Activated CD4-positive, alpha-beta T cell treated with anti-CD3 and anti-CD28 coated beads, Interleukin-10, Interleukin-2, amounts not matched to agents 100 ng/mL and 50 ng/mL, durations not matched to agents 16 hours and 8 hours (primary cell): ENCODE measurements at places on chromosomes 6 and 20.

- DNase-seq = no peak
Measured at GRCh38 chr6:6689400-6690143, 101.1 kb downstream of the LY86 start.

- peak; percentile 67 for DNase-seq
Measured at GRCh38 chr6:1604158-1605003, 5.3 kb upstream of the FOXC1 start.

DNA sequence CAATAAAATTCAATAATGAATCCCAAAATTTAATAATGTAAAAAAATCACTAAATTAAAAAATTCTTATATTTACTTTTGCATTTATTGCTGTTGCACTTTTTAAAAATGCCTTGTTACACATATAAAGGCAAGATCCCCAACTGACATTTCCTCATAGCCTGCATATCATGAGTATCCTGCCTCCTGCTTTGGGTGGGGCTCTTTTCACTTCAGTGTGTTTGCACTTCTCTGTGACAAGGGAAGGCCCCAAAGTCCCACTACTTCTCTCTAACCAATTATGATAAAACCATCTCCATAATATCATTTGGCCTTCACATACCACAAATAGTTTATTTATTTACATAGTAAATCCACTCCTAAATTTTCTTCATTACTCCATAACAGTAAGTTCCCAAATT, 446.1 kb upstream of the MARCKS start:
- DNase-seq = no peak

DNA sequence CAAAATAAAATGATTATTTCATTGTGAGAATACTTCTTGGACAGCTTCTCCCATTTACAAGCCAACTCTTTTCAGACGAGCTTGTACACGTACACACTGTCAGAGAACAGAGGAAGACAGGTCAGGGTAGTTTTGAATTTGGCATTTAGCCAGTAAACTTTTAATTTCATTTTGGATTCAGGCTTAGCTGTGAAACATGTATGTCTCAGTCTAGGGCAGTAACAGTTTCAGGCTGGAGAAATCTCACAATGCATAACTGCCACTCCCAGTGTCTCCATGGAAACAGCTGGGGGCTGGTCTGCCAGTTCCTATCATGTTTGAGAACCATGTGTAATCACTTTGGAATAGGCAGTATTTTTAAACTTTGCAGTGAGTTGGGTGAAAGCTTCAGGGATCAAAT, 22.0 kb upstream of the QKI start:
- no peak for DNase-seq

GRCh38 chr20:41344938-41345728, 4.5 kb downstream of the LPIN3 start:
- no peak for DNase-seq

- no peak for DNase-seq
Measured at GRCh38 chr6:126110512-126111270, 124.4 kb downstream of the TRMT11 start.

GRCh38 chr20:47063407-47063806, 168.8 kb downstream of the EYA2 start:
- no peak for DNase-seq

GRCh38 chr6:26388014-26388413, 5.1 kb downstream of the BTN2A2 start:
- DNase-seq = no peak

GRCh38 chr6:134077301-134077700, 24.9 kb upstream of the SLC2A12 start:
- no peak for DNase-seq

- DNase-seq = no peak
Measured at GRCh38 chr6:25958700-25959162, 3.9 kb upstream of the TRIM38 start.

- no peak for DNase-seq
Measured at GRCh38 chr6:56193846-56194245, 53.5 kb downstream of the COL21A1 start.

GRCh38 chr6:136784910-136785746, 7.1 kb downstream of the MAP3K5 start:
- DNase-seq = peak; percentile 68

DNA sequence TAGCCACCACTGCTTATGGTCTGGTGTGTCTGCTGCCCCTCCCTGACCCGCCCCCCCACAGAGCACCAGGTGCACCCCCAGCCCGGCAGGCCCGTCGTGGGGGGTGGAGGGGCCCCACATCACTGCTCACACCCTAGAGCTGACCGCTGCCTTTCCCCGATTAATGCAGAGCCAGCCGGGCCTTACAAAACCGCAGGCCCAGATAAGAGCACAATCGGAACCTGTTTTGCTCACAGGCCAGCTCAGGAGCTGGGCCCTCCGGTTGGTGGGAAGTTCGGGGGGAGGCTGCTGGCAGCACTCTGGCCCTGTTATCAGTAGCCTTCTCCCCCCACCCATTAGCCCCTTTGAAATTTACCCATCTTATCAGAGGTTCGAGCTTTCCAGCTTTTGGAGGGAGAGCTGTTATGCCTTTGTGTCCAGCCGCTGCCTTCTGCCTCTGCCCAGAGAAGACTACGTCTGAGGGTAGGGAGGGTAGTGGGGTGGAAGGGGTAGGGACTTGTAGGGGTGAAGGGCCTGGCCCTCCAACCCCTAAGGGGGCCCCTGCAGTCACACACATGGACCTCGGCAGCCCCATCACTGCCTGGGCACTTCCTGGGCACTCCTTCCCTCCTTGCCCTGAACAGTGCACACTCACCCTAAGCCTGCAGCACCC, 6.9 kb upstream of the SPDEF start:
- no peak for DNase-seq

DNA sequence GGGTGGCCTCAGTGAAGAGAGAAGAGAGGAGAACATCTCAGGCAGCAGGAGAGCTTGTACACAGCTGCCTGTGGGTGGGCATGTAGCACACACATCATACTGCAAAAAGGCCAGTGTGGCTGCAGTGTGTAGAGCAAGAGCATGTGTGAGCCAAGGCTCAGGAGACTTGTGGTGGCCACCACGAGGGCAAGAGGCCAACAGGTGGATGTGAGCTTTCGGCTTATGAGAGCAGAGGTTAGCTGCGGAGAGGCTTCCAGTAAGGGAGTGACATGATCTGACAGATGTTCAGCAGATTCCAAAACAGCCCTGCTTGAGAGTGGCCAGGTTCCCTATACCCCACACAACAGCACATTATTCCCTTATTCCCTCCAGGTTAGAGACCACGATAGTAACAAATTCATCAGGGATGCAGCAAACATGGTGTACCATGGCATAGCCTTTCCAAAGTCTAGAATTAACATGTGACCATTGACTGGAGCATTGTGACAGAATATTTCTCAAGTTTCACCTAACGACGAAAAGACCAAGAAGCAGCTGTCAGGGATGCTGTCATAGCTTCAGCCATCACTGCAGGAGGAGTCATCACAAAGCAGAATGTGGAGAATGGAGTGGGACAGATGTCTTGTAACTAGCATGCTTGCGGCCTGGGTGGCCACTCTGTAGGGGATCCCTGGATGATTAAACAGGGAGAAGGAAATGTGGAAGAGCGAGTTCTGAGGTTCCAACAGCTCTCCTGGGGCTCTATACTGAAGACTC, 23.1 kb downstream of the HM13 start:
- no peak for DNase-seq

- DNase-seq = no peak
Measured at GRCh38 chr20:63711085-63711645, 3.3 kb downstream of the ZGPAT start.

DNA sequence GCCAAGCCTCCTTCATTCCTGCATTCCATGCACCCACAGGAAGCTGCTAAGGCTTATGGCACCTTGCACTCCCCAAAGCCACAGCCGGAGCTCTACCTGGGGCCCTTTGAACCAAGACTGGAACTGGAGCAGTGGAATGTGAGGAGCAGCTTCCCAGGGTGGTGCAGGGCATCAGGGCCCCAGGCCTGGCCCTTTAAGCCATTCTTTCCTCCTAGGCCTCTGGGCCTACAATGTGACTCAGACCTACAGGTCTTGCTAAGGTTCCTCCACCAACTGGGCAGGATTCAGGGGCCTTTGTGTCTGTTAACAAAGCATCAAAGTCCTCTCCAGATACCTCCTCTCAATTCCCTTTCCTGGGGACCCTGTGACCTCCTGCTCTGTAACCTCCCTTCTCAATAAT, 36.2 kb downstream of the SF3B5 start:
- no peak for DNase-seq

GRCh38 chr6:124967444-124967843, 5.2 kb downstream of the RNF217 start:
- DNase-seq = no peak

GRCh38 chr6:72535124-72535523, 86.7 kb upstream of the KCNQ5 start:
- DNase-seq = no peak

- no peak for DNase-seq
Measured at GRCh38 chr6:111686249-111686931, 80.7 kb upstream of the TRAF3IP2 start.

GRCh38 chr20:24503352-24503931, 34.0 kb downstream of the SYNDIG1 start:
- no peak for DNase-seq

DNA sequence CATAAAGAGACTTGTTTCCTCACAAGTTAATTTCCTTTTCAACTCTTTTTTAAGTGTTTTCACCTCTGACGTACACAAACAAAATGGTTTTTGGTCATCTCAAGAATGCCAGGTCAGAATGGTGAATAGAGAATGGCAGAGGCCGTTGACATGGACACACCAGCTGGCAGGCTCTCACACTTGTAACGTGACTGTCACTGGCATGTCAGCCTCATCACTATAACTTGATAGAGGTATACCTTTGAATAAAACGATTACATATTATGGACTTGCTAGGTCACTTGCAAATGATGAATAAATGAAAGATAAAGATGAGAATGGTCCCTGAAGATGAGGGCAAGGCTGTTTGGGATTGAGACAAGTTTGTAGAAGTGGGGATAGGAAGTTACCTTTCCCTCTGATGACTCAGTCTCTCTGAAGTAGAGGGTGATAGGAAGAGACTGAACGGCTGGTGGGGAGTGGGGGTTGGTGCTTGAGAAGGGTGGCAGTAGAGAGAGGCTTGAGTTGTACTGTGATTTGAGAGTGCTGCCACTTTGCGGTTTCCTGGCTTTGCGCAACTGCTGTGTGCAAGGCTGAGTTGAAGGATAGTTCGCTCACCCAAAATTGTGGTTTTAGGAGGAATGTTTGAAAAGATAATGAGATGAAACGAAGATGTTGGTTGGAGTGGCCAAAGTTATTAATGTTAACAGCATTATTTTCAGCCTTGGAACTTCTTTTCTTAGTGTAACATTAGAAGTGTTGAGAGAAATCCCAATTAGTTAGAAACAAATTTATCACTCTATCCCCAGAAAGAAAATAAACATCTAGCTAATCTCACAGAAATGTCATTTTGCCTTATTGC, 30.3 kb downstream of the TBPL1 start:
- DNase-seq = peak; percentile 90

- DNase-seq = no peak
Measured at GRCh38 chr6:31683591-31683990, 2.7 kb upstream of the LY6G5C start.

- DNase-seq = peak; percentile 69
Measured at GRCh38 chr20:62822788-62823651, 6.2 kb downstream of the COL9A3 start.

GRCh38 chr6:37540390-37540789, 40.7 kb upstream of the CCDC167 start:
- DNase-seq = no peak

- DNase-seq = no peak
Measured at GRCh38 chr6:7721649-7722048, 4.2 kb upstream of the BMP6 start.

- DNase-seq = no peak
Measured at GRCh38 chr20:48273843-48274242, 488.6 kb upstream of the SULF2 start.

DNA sequence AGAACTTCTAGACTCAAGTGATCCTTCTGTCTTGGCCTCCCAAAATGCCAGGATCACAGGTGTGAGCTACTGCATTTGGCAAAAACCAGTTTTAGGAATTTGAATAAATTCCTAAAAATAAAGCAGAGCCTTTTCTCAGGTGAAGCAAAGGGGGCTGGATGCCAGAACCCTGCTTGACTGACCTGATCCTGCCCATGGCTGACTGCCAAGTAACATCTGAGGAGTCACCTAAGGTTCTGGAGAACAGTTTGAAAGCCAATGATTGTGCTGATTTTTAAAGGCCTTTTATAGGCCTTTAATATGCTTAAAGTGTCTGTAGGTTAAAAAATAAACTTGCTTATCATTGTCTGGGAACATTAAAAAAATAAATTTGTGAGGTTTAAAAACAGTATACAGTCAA, 14.1 kb upstream of the ZSCAN12 start:
- DNase-seq = no peak

DNA sequence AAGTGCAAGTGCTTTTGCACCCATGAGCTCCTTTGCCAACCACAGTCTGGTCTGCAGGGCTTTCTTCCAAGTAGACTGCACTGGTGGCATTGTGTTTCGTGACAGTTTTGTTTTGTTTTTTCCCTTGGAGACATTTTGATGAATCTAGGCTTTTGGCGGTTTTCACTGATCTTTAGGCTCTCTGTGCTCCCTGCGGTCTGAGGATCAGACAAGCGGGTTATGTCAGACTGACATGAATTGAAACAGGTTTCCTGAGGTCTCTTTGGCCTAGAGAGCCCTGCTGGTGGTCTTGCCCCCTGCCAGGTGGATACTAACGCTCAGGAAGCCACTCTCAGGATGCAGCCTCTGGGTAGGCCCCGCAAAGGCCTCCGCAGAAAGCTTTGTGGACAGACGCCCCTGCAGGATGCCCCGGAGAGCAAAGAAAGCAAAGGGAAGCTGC, 555.4 kb upstream of the AGPAT4 start:
- no peak for DNase-seq

GRCh38 chr6:32517654-32518445, 12.2 kb downstream of the HLA-DRB5 start:
- DNase-seq = no peak

DNA sequence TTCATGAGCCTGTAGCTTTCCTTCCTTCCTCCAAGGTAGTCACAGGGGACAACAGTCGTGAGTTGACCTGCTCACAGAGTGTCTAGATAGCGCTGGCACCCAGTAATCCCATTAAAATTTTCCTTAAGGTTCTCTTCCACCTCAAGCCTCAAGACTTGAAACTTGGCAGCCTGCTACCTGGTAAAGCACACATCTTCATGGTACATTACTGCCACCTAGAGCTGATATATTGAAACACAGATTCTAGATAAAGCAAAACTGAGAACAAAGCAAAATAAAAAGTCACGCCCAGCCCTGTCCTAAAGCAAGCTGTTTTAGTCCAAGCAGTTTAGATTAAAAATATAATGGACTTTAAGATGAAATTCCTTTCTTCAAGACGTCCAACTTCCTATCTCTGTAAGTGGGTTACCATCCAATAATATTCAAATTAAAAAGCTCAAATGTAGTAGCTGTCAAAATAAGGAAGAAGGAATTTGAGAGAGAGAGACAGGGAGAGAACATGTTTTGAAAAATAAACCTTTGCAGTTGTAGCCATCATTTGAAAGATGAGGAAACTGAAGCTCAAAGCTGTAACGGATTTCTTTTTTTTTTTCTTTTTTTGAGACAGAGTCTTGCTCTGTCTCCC, 50.7 kb upstream of the CD83 start:
- peak; percentile 69 for DNase-seq

DNA sequence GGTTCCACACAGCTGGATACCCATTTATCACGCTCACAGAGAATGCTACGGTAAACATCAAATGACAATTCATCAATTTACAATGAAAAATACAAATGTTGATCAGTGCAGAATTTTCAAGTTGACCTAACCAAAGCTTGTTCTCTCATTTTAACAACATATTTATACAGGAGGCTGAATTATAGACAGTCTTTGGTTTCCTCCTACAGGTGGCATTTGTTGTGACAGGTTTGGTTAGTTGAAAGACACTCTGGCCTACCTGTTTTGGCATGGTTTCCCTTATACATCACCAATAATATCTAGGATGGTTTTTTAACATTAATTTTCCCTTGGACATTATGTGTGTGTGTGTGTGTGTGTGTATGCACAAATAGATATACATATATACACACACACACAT, 642.5 kb upstream of the MMS22L start:
- no peak for DNase-seq
